ENCODE measurements at places on chromosomes 11 and 22.

- DNase-seq: no peak
Measured at GRCh38 chr11:22797047-22797446, 32.6 kb downstream of the SVIP start.

- DNase-seq: no peak
Measured at GRCh38 chr11:119205080-119205479, 1.1 kb upstream of the CBL start.

DNA sequence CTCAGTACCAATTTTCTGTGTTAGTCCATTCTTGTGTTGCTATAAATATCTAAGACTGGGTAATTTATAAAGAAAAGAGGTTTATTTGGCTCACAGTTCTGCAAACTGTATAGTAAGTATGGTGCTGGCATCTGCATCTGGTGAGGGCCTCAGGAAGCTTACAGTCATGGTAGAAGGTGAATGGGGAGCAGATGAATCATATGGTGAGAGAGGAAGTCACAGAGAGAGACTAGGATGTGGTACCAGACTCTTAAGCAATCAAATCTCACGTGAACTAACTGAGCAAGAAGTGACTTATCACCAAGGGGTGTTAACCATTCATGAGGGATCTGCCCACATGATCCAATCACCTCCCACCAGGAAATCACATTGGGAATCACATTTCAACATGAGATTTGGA is 60.8 kb upstream of the ZBED5 start:
- no peak for DNase-seq

- no peak for DNase-seq
Measured at GRCh38 chr11:123351375-123351774, 78.7 kb upstream of the GRAMD1B start.

DNA sequence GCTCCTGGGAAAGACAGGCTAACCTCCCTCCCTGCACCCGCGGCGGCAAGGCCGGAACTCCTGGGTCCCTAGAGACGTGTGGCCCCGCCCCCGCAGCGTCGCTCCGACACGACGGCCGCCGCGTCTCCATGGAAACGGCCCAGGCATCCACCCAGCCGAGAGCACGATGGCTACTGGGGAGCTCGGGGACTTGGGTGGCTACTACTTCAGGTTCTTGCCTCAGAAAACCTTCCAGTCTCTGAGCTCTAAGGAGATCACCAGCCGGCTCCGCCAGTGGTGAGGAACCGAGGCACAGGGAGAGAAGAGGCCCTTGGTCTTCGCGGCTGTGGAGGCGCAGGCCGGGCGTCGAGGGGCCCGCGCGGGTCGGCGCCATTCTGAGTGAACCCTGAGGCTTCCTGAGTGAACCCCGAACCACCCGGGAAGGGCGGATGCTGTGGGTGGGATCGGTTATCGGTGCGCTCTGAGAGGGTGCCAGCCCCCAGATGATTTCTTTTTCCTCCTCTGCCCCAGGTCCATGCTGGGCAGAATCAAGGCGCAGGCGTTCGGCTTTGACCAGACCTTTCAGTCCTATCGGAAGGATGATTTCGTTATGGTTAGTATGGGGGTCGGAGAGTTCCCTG is at the start of gene CFAP300:
CFAP300 (plus strand) TSS at position 133 of the 620 bp plus-strand sequence; CDS start at position 167, 34 bp downstream.
- no peak for DNase-seq

DNA sequence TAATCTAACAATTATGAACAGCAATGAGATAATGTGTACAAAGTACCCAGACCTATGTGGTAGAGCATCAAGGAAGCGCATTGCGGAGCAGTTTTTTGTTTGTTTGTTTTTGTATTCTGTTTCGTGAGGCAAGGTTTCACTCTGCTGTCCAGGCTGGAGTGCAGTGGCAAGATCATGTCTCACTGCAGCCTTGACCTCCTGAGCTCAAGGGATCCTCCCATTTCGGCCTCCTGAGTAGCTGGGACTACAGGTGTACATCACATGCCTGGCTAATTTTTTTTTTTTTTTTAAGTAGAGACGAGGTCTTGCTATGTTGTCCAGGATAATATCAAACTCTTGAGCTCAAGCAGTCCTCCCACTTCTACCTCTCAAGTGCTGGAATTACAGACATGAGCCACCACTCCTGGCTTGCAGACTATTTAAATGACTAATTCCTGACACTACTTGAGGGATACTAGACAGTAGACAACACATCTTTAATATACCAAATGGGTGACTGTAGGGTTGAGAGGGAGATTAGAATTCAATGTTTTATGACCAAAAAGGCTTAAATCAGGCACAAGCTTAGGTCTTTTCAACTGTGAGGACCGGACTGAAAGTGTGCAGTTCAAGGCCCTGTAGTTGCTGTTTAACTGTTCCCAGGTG is 12.7 kb downstream of the OR51B4 start:
- no peak for DNase-seq

DNA sequence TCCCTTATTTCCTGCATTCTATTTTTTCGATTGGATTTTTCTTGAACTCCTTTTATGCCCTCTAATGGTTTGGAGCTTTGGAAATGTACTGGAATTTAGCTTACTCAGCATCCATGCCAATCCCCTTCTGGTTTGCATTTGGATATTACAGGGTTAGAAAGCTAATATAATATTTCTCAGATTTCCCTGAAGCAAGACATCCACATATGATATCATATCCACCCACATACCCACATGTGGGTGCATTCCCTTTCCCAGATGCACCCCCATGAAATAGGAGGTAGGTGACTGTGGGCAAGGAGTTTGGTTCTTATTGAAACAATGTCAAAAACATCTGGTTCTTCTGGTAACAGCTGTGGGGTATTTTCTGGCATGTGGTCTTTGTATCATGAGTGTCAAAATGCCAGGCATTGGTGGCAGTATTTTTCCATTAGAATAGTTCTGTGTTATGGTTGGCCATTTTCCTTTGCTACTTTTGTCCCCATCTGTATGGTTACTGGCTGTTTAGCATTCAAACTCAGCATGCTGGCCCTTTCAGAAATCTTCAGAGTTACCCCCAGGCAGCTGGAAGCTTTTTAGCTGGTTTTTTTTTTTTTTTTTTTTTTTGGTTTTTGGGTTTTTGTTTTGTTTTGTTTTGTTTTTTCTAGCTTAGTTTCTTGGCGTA is 32.7 kb upstream of the DDX10 start:
- no peak for DNase-seq

- no peak for DNase-seq
Measured at GRCh38 chr11:7495882-7496551, 10.7 kb downstream of the OLFML1 start.

GRCh38 chr22:50438305-50439275 is 36.2 kb downstream of the SBF1 start:
- no peak for DNase-seq

- no peak for DNase-seq
Measured at GRCh38 chr22:45976254-45977002, 534 bp downstream of the WNT7B start.

GRCh38 chr11:17578296-17578695 is 31.2 kb downstream of the OTOG start:
- no peak for DNase-seq

DNA sequence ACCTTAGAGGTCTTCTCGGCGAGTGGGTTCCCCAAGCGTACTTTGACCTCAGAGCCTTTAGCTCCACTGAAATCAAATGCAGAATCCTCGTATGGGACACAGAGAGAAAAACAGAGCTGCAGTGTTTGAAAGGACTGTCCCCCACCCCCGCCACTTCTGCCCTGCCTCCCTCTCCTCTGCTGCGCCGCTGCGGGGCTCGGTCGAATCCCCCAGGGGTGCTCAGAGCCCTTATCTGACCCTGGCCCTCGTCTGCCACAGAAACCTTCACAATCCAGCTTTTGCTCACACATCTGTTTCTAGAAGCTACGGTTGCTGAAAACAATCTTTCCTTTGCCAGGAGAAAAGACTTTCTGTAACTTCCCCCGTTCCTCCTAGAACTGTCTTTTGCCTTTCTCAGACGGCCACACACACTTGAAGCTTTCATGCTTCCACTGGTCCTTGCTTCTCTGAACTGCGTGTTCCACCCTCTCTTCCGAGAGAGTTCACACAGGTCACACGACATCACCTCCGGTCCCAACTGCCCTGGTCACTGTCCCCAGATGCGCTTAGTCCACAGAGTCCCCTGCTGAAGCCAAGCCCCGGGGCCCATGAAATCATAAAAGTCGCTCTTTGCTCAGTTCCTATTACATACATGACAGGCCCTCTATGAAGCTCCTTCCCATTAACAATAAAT is 3.7 kb downstream of the SMIM35 start:
- DNase-seq: no peak

DNA sequence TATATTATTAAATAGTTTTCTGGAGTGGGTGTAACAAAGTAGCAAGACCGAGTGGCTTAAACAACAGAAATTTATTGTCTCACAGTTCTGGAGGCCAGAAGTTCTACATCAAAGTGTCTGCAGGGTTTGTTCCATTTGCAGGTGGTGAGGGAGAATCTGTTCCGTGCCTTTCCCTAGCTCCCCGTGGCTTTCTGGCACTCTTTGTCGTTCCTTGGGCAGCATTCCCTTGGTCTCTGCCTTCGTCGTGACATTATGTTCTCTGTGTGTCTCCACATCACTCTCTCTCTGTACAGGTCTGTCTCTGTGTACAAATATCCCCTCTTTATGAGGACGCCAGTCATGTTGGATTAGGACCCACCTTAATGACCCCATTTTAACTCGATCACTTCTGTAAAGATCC is 38.2 kb downstream of the LDLRAD3 start:
- DNase-seq: no peak

- no peak for DNase-seq
Measured at GRCh38 chr11:73653996-73654395, 7.6 kb downstream of the PLEKHB1 start.

GRCh38 chr11:33772870-33773269 is 1.4 kb downstream of the FBXO3 start:
- no peak for DNase-seq

- no peak for DNase-seq
Measured at GRCh38 chr11:16895306-16895705, 118.9 kb downstream of the PLEKHA7 start.

DNA sequence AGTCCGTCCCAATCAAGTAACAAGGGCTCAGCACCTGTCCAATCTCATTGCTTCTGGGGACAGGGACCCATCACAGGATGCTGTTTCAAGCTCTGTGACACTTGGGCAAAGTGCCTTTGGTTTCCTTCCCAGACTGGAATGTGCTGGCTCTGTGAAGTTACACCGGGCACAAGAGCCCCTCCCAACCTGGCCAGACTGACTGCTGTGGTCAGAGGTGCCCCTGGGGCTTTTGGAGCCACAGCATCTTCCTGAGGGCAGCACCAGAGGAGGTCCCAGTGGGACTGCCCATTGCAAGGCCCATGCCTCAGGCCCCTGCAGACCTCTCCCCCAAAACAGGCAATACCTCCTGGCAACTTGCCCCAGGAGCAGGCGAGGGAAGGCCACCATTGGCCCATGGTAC is 155.2 kb upstream of the GRK3 start:
- no peak for DNase-seq

DNA sequence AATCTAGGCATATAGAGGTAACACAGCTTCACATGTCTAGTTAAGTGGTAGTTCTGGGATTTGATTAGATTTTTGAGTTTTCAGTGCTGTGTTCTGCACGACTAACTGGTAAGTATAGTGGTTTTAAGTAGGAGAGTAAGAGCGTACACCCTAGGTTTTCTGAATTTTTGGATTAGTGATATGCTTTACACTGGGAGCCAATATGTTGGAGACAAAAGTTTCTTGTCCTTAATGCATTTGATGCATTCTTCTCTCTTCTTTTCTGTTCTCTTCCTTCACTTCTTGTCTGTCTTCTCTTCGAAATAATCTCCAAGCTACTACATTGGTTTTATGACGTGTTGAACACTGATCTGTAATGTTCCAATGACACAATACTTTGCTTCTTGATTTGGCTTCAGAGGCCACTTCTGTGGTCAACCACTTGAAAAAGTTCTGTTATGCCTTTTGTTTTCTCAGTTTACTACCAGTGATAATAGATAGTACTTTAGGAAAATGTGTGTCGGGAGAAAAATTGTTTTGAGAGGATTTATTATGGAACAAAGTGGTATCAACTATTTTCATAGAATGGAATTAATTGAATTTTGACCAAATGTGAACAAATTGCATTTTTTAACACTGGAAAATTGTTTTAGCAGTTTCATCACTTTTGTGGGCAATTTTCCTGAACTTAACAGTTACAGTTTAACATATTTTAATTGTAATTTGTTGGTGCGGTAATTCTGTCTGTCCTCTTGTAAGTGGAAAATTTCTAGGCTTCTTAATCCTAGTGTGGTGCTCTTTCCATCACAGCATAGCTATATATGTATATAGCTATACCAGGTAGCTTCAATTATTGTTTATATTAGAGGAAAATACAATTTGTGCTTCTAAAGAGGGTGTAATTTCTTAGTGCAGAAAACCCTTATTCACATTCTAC is 2.6 kb downstream of the PDE3B start:
- DNase-seq: no peak

DNA sequence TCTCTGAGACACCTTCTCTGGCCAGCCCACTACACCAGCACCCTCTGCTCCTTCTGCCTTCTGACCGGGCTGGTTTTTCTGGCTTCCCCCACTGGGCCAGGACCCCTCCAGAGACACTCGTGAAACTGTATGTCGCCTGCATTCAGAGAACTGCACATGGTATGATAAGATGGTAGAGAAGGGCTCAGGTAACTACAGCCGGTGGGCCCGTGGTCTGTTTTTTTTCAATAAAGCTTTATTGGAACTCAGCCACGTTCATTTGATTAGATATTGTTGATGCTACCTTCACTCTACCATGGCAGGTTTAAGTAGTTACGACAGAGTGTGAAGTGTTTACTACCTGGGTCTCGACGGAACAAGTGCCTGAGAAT is 514.0 kb downstream of the TBC1D22A start:
- no peak for DNase-seq

DNA sequence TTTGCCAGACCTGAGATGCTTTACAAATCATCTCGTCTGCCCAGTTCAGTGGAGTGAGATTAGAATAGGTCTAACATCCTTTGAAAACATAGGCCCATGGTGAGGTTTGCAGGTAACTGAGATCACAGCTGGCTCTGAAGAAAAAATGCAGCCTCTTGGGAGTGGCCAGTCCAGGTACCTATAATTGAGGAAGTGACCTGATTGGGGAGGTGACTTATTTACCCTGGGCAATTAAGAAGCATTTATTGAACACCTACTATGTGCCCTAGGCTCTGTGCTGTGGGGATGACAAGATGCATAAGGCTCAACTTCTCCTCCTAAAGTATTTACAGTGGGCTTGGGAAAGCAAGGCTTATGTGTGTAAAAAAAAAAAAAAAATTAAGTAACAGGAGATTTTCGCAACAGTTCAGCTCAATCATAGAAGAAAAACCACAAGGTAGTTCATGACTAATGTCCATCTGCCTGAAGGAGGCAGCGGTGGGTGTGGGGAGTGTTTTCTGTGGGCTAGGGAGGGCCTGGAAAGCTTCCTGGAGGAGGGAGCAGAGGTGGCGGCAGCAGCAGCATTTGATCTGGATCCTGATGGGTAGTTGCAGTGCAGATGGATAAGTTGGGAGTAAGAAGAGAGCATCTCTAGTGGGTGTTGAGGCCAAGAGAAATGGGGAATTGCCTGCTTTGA is 16.1 kb downstream of the MICAL2 start:
- no peak for DNase-seq

- no peak for DNase-seq
Measured at GRCh38 chr22:17741866-17742526, 32.3 kb downstream of the BID start.

- DNase-seq: no peak
Measured at GRCh38 chr11:131810541-131810940, 440.1 kb downstream of the NTM start.
